ENCODE measurements at places on chromosomes 4 and X. TPM values are rescaled to one million over a fixed set of nuclear protein-coding genes. Genes with fewer than 3 reads are reported as not detected.
A peak's percentile ranks its signal among the peaks of the same experiment; 100 is the strongest.

Gene TMSB15A
- polyA plus RNA-seq: 0.64 TPM

Gene INTU
- 5.4 TPM for polyA plus RNA-seq

- no peaks in the 10 kb centered on the region for H3K36me3 ChIP-seq
- no peak overlapping the region for H3K27ac ChIP-seq
- H3K27me3 ChIP-seq: no peaks in the 10 kb centered on the region
- no peak for DNase-seq
- H3K4me1 ChIP-seq: no peaks in the 10 kb centered on the region
- H3K4me3 ChIP-seq: no peak overlapping the region
These were observed 21.0 kb downstream of the COL4A6 start for GRCh38 chrX:108417257-108417656.

DNA sequence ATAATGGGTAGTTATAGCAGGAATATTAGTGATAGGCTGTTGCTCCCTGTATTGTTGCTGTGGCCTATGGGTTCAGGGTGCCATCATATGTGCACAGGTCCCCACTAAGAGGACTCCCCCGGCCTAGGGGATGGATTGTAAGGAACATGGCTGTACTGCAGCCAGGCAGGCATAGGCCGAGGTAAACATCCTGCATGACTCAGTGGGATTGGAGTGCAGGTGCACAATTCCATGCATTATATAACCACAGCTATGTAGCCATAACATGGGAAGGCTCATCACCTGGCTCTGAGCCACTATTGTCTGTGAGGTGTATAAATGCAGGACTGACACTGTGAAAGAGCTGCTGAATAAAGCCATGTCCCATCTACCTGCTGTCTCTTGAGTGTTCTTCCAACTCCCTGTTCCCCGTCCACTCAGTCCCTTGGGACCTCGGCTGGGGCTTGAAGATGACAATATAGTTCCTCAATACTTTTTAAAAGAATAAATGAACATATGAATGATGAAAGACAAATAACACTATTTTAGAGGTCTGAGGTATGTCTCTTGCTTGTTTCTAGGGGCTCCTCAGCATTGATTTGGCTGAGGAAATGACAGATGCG lies 425.2 kb downstream of the IDS start:
- H3K27me3 ChIP-seq: no peaks in the 10 kb centered on the region
- no peak overlapping the region for H3K27ac ChIP-seq
- DNase-seq: no peak
- H3K4me3 ChIP-seq: no peak overlapping the region
- no peaks in the 10 kb centered on the region for H3K36me3 ChIP-seq
- H3K4me1 ChIP-seq: no peaks in the 10 kb centered on the region

DNA sequence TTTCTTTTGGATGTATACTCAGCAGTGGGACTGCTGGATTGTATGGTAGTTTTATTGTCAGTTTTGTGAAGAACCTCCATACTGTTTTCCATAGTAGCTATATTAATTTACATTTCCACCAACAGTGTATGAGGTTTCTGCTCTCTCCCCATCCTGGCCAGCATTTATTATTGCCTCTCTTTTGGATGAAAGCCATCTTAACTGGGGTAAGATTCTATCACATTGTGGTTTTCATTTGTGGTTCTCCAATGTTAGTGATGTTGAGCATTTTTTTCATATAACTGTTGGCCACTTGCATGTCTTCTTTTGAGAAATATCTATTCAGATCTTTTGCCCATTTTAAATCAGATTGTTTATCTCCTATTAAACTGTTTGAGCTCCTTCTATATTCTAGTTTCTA lies 27.6 kb downstream of the QRFPR start:
- no peaks in the 10 kb centered on the region for H3K4me1 ChIP-seq
- no peaks in the 10 kb centered on the region for H3K36me3 ChIP-seq
- no peak overlapping the region for H3K27ac ChIP-seq
- H3K4me3 ChIP-seq: no peak overlapping the region

GRCh38 chr4:138452826-138453225 lies 210.7 kb upstream of the SLC7A11 start:
- no peaks in the 10 kb centered on the region for H3K27me3 ChIP-seq
- DNase-seq: no peak
- no peak overlapping the region for H3K27ac ChIP-seq
- no peak overlapping the region for H3K4me3 ChIP-seq
- no peaks in the 10 kb centered on the region for H3K36me3 ChIP-seq

- no peak overlapping the region for H3K27ac ChIP-seq
- H3K4me1 ChIP-seq: no peaks in the 10 kb centered on the region
- H3K4me3 ChIP-seq: no peak overlapping the region
- H3K36me3 ChIP-seq: no peaks in the 10 kb centered on the region
- no peaks in the 10 kb centered on the region for H3K27me3 ChIP-seq
- DNase-seq: peak; percentile 88
These were observed 78.3 kb upstream of the ATXN3L start for GRCh38 chrX:13397878-13398818.

GRCh38 chr4:41556526-41556925 lies 18.6 kb downstream of the LIMCH1 start:
- H3K4me3 ChIP-seq: no peak overlapping the region
- no peak for DNase-seq
- peaks cover 23% of the 10 kb centered on the region for H3K4me1 ChIP-seq
- H3K27me3 ChIP-seq: no peaks in the 10 kb centered on the region
- H3K27ac ChIP-seq: no peak overlapping the region

DNA sequence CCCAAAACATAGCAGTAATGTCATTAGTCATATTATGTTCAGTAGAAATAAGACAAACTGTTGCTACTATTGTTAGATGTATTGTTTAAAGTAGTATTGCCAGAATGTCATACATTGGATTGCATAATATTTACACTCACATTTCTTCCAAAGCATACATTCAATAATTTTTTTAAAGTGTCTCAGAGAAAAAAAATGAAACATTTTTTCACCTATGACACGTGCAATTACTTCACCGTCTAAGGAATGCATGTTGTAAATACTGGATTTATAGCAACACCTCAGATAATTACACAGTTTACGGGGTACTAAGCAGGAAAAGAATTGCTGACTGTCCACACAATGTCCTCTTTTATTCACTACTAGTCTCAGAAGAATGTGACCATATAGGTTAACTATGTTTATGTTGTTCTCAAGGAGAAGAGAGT lies 162.1 kb downstream of the PCDH18 start:
- no peaks in the 10 kb centered on the region for H3K36me3 ChIP-seq
- no peaks in the 10 kb centered on the region for H3K4me1 ChIP-seq
- H3K27me3 ChIP-seq: no peaks in the 10 kb centered on the region
- H3K4me3 ChIP-seq: no peak overlapping the region
- H3K27ac ChIP-seq: no peak overlapping the region

GRCh38 chr4:66539745-66540144 lies 869.5 kb upstream of the EPHA5 start:
- no peak overlapping the region for H3K4me3 ChIP-seq
- no peak overlapping the region for H3K27ac ChIP-seq
- H3K27me3 ChIP-seq: no peaks in the 10 kb centered on the region
- H3K4me1 ChIP-seq: no peaks in the 10 kb centered on the region
- no peak for DNase-seq

All from adrenal gland (tissue), 19 donors.